ENCODE measurements at places on chromosomes 11 and 22.

DNA sequence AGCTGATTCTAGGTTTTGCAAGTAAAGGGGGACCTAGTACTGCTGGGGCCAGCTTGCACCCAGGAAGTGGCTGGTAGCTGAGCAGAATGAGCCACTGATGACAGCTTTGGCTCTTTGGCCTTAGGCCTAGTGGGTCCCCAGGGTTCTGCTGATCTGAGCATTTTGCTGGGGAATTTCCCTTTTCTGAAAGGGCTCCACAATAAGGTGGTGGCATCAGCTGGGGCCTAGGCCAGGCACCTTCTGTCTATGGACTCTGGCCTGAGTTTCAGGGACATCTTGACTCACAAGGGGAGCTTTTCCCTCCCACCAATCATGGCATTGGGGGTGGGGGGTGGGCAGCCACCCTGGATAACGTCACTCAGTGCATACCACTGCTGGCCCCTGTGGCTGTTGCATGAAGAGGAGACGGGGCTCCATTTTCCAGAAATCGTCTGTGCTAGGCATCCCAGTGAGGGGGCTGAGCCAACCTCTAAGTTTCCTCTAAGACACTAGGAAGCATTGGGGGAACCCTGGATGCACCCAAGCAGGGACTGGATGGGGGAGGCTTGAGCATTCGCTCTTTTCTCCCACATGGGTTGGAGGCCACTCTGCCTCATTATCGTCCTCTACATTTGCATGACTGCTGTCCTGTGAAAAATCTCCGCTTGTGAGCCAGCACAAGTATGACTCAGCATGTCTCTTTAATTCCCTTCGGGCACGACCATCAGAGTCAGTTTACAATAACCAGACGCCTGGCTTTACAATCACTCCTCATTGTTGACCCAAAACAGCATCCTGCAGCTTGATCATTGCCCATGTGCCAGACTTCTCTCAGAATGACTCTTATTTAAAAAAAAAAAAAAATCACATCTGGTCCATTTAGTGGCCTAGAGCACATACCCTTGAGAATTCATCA, 145.0 kb upstream of the THY1 start:
- DNase-seq = no peak

DNA sequence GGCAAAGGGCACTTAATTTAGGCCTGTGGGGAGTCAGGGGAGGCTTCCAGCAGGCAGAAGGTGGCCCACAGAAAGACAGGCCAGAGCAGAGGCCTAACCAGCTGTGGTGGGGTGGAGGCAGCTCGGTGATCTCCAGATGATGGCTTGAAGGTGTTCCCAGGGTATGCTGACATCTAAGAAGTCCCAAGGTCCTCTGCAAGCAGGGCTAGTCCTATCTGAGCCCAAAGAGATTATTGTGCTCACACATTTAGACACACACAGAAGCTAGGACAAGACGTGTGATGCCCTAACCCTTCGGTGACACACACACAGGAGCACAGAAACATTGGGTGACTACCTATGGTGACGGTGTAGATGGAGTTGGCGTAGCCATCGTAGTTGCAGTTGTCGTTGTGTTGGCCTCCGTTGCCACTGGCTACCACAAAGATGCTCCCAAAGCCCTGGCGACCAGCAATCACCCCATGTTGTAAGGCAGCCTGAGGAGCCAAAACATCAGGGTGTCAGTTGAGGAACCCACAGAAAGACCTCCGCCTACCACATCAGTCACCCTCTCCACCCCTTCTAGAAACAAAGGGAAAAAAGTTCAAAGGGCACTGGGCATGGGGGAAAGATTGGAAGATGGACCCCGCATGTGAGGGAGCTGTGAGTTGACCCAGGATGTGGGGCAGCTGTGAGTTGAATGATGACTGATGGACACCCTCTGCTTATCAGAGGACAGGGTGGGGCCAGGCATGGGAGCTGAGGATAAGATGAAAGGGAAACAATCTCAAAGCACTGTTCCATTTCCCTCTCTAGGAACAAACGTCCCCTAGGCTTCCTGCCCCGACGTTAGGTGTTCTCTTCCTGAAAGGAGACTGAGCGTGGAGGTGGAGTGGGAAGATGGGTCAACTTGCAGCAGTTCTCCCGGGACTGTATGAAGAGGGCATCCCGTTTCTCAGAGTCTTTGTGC, 7.9 kb downstream of the PCSK7 start:
- DNase-seq = no peak

DNA sequence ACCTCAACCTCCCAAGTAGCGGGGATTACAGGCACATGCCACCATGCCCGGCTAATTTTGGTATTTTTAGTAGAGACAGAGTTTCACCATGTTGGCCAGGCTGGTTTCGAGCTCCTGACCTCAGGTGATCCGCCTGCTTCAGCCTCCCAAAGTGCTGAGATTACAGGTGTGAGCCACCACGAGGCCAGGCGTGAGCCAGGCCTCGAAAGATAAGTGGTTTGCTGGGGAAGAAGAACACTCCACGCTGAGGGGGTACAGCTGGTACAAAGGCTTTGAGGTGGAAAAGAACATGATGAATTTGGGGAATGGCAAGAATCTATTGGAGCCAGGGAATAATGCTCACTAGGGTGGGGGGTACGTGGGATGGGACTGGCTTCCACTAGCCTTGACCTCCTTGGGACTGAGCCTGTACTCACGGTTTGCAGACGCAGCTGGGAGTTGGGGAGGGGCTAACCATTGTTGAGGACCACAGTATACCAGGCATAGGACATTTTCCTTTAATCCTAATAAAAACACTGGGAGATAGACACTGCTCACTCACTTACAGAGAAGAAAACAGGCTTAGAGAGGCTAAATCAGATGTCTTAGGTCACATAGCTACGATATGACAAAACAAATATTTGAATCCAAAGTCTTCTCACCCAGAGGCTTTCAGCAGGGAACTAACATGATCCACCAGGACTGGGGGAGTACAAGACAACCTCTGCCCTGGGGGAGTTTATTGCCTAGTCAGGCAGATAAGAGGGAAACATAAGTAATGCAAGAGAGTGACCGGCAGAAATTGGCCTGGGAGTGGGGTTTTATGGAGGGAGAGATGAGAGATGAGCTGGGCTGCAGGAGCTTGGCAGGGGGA, 4.9 kb downstream of the SLCO2B1 start:
- DNase-seq = no peak

- no peak for DNase-seq
Measured at GRCh38 chr22:39080052-39080762, 3.1 kb downstream of the APOBEC3G start.

DNA sequence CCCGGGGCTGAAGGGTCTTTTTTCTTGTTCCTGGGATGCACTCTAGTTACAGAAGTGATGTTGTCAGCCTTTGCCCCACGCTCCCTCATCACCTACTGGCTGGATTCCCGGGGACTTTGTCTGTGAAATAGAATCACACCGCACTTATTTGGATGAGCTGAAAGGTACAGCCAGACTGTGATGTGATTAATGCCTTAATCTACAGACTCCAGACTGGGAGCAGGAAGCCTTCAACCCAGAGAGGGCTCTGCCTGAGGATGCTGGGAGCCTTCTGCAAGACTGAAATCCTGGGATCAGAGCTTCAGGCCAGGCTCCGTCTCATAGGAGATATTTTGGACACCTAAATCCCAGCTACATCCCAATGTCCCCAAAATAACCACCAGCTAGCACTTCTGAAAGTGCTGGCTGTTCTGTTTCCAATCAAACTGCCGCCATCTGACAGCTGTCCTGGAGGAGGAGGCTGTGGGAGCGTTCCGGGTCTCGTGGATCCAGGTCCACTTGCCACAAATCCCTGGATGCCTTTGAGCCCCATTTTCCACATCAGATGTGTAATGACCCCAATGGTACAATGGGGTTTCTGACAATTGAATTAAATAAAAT, 688.5 kb downstream of the TBC1D22A start:
- DNase-seq = no peak

- DNase-seq = no peak
Measured at GRCh38 chr11:61342207-61342803, 9.3 kb downstream of the TKFC start.

- no peak for DNase-seq
Measured at GRCh38 chr11:19242179-19242932, 1.6 kb upstream of the E2F8 start.

DNA sequence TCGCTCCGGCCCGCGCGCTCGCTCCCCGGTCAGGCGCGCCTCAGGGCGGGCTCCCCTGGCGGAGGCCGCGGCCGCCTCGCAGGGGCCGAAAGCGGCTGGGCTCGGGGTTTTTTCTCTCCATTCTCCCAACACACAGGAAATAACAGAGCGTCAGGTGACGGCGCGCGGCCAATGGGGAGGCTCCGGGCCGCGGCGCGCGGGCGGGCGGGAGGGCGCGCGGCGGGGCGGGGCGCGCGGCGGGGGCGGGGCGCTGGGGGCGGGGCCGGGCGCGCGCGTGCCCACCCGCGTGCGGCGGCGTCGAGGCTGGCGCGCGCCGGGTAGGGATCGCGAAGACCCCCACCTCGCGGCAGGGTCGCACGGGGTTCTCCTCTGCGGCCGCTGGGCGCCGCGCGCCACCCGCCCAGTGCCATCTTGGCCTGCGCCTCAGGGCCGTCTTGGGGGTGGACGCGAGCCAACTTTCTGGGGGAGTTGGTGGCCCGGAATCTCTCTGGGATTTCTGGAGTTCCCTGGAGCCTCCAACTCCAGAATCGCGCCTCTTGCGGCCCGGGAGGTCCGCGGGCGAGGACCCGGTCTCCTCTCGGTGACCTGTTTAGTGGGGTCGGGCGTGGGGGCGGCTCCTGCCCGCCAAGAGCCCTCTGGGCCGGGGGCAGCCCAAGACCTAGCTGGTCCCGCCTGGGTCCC, at the start of gene TCF20:
TSS of gene TCF20 (minus strand) at position 144 of the 681 bp plus-strand sequence. CDS start 55,348 bp downstream, outside the sequence.
- no peak for DNase-seq

DNA sequence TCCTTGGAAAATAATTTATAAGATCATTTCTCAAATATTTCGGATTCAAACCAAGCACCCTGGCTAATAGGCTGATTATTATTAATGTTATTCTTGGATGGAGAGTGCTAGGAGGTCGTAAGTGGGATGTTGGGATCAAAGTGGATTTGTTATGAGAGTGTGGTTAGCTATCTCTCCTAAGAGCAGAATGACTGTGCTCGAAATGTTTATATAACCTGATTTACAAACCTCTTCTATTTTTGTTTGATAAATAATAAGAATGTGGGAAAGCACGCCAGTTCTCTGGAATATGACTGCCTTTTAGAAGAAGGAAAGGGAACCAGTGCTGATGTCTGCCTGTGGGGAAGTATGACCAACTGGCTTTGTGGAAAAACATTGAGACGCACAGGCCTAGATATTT, 527.5 kb downstream of the NTM start:
- no peak for DNase-seq

GRCh38 chr11:105738986-105739795, 129.3 kb downstream of the GRIA4 start:
- DNase-seq = no peak

DNA sequence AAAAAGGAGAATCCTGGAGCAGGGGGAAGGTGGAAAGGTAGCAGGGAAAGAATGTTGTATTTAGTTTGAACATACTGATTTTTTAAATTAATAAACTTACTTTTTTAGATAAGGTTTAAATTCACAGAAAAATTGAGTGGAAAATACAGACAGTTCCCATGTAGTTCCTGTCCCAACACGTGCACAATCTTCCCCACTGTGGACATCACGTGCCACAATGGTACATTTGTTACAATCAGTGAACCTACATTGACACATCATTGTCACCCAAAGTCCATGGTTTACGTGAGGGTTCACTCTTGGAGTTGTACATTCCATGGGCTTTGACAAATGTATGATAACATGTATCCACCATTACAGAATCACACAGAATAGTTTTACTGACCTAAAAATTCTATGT, 10.5 kb upstream of the PICALM start:
- no peak for DNase-seq

DNA sequence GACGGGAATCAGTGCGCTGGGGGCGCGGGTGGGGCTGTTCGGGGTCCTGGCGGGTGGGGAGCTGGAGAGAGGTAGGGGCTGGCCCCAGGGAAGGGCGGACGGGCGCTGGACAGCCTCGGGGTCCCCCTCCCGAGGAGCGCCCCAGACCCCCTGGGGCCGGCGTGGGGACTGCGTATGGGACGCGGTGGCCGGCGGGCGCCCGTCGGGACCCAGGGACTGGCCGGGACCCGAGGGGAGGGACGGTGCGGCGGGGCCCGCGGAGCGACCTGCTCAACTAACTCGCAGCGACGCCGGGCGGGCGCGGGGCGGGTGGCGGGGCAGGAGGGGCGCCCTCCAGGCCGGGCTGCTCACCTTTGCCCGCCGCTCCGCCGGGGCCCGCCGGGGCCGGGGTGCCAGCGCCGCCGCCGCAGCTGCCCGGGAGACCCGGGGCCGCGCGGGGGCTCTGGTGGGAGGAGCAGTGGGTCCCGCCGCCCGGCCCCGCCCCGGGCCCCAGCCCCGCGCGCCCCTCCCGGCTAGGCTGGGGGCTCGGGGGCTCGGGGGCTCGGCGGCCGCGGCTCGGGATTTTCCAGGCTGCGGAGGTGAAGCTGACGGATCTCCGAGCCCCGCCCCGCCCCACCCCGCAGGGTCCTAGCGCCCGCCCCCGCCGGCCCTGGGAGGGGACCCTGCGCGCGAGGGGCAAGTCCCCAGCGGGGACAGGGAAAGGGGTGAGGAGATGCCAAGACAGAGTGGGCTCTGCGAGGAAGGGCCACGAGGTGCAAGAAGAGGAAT, 12.3 kb downstream of the STARD10 start:
- DNase-seq = no peak

GRCh38 chr11:121933694-121934093, 182.3 kb downstream of the BLID start:
- no peak for DNase-seq

- no peak for DNase-seq
Measured at GRCh38 chr11:9738116-9738515, 74.2 kb downstream of the SWAP70 start.

DNA sequence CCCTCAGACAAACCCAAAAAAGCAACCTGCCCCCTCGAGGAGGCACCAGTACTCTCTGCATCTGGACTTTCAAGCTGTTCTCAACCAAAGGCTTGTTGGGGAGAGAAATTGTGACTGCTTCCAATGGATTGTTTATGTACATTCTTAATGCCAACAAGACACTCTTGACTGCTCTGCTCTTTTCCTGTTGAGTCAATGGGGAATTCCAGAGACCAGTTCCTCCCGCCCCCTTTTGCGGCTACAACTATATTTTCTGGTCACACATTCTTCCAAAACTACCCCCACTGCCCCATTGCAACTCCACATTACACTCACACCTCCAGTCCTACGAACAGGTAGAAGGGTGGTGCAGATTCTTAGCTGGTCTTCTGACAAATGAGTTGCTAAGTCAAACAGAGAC, 187.0 kb downstream of the DSCAML1 start:
- DNase-seq = no peak

- DNase-seq = no peak
Measured at GRCh38 chr11:130499828-130500227, 51.4 kb downstream of the ADAMTS15 start.

All from cortex of kidney (tissue), 1 donor.